ENCODE measurements at places on chromosomes 16 and 17.

- DNase-seq: no peak
Observed at GRCh38 chr17:82412535-82413520, 5.3 kb upstream of the HEXD start.

- DNase-seq: no peak
Observed at GRCh38 chr16:54197758-54198157, 88.8 kb downstream of the IRX3 start.

DNA sequence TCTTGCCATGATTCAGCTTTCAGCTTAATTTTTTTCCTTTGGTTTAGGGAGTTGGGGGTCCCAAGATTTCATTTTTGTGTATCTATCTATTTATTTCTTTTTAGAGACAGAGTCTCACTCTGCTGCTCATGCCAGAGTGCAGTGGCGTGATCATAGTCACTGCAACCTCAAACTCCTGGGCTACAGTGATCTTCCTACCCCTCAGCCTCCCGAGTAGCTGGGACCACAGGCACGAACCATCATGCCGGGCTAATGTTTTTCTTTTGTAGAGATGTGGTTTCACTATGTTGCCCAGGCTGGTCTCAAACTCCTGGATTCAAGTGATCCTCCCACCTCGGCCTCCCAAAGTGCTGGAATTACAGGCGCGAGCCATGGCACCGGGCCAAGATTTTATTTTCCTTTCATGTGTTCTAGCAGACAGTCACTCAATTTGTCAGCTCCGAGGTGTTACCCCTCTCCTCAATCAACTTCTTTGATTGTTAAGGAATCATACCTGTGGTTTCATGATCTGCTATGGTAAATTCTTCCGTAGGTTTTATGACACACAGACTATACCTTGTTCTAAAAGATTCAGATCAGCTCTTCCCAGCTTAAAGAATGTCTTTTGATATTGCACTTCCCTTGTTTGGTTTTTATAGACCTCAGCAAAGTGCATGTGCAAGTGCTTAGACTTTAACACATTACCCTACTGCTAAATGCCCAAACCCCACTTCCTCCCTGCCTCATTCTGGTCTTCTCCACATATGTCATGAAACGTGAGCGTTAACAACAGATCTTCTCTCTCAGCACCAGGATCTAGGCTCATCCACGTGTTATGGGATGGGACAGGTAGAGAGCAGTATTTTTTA, 13.0 kb downstream of the UNC45B start:
- no peak for DNase-seq

DNA sequence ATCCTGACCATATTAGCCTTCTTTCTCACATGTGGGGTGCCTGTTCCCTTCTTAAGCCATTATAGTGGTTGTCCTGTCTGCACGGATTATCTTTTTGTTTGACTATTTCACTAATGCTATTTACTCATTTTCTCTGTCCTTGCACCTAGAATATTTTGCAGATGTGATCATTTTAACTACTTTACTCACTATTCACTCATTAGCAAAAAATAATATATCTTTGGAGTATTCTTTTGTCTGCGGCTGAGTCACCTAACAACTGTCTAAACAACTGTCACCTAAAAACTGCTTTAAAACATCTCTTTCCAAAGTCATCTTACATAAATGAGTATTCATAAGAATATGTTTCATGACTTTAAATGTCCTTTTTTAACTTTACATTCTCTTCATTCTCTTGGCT, 87.4 kb downstream of the KCNJ2 start:
- peak; percentile 12 for DNase-seq

- peak; percentile 5 for DNase-seq
Observed at GRCh38 chr17:73591296-73592078, 52.8 kb downstream of the SDK2 start.

DNA sequence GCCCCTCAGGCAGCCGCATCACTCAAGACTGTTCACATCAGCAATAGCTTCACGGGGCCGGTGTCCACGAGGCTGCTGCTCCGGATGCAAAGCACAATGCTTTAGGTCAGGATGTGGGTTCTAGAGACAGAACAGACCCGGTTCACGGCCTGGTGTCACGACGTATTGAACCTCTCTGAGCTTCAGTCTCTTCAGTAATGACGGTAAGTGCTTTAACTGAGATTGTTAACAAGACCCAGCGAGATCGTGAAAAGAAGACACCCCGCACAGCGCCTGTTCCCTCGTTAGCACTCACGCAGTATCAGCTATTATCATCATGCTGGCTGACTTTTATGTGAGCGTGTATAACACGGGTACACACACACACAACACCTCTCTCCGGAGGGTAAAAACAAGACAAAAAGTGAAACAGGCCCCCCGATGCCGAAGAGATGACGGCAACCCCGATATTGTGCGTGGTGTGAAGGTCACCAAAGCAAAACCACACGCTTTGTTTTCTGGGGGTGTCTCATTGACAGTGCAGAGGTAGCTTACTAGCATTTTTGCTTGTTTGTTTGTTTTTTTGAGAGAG, 21.4 kb upstream of the ABR start:
- no peak for DNase-seq
